ENCODE measurements at places on chromosomes 16 and 17.
A peak's percentile ranks its signal among the peaks of the same experiment; 100 is the strongest.

- no peak overlapping the region for H3K27ac ChIP-seq
- DNase-seq = no peak
- peaks cover 16% of the 10 kb centered on the region for H3K27me3 ChIP-seq
- H3K36me3 ChIP-seq = no peaks in the 10 kb centered on the region
- no peak overlapping the region for H3K4me3 ChIP-seq
Observed at GRCh38 chr16:15457958-15458357, 23.6 kb downstream of the BMERB1 start.

DNA sequence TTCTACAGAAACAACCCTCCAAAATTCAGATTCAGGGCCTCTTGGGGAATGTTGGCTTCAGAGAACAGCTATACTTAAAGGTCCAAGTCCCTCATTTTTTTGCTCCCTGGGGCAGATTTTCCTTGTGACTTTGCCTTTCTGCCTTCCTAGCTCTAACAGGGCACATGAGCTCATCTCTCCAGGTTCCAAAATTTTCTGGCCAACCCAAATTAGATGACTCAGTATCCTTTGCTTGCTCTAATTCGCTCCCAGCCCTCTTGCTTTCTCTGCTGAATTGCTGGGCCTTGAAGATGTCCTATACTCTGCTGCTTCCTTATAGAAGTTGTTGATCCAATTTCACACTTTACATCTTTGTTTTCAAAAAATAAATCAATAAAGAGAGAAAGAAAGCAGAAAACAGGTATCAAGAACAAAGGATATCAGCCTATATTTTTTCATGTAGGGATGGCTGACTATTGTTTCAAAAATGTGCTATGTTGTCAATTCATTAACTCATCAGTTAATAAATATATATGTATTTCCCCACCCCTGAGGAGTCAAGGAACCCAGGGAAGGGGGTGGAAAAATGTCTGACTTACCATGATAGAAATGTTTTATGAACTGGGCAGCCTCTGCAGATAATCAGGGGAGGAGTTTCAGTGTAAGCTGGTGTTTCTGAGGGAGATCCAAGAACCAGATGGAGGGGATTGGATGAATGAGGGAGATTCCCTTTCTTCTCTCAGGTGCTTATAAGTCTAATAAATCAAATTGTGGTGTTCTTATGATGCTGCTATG, 1.0 kb upstream of the KRTAP4-2 start:
- H3K36me3 ChIP-seq = no peaks in the 10 kb centered on the region
- H3K27ac ChIP-seq = no peak overlapping the region
- no peak for DNase-seq
- no peak overlapping the region for H3K4me3 ChIP-seq
- no peaks in the 10 kb centered on the region for H3K4me1 ChIP-seq

GRCh38 chr17:8728251-8728938, 16.2 kb downstream of the CCDC42 start:
- H3K36me3 ChIP-seq = no peaks in the 10 kb centered on the region
- no peak overlapping the region for H3K27ac ChIP-seq
- no peak for DNase-seq
- no peak overlapping the region for H3K4me3 ChIP-seq

DNA sequence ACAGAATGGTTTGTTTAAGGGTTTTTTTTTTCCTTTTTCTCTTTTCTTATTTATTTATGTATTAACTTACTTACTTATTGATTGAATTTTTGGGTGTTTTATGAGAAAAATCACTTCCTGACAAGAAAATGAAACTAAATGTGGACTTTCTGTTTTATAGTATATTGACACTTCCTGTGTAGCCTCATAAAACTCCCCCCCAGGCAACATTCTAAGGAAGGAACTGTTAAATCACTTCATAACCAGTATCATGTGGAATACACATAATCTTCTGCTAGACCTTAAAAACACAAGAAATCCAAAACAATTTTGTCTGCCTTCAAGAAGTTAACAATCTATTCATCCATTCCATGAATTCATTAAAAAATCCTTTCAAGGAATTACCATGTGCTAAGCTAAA, 164.1 kb upstream of the TOM1L1 start:
- no peak overlapping the region for H3K27ac ChIP-seq
- no peaks in the 10 kb centered on the region for H3K4me1 ChIP-seq
- no peak for DNase-seq
- no peaks in the 10 kb centered on the region for H3K36me3 ChIP-seq
- no peak overlapping the region for H3K4me3 ChIP-seq

DNA sequence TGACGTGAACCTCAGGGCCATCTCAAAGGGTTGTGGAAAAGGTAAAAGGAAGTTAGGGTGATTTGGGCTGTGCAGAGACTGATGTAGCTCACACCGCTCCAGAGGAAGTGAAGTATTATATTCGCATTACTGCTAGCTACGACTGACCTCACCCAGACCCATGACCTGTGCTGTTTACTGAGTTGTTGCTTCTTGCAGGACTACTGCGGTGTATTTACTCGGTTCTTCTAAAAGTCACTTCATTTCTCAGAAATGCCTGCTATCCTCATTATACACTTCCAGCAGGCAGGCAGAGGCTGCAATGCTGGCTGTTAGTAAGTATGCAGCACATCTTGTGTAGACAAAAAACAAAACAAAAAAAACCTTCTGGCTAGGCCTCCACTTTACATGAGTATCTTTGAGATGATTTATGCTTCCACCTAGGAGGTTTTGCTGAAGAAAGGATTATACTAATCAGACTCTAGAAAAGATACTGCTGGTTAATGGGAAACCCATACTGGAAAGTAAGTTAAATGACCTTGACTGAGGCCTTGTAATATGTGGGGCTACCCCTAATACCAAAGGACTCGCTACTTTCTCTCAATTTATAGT, 76.0 kb downstream of the CREBBP start:
- peaks cover 60% of the 10 kb centered on the region for H3K36me3 ChIP-seq
- DNase-seq = no peak
- no peak overlapping the region for H3K4me3 ChIP-seq

DNA sequence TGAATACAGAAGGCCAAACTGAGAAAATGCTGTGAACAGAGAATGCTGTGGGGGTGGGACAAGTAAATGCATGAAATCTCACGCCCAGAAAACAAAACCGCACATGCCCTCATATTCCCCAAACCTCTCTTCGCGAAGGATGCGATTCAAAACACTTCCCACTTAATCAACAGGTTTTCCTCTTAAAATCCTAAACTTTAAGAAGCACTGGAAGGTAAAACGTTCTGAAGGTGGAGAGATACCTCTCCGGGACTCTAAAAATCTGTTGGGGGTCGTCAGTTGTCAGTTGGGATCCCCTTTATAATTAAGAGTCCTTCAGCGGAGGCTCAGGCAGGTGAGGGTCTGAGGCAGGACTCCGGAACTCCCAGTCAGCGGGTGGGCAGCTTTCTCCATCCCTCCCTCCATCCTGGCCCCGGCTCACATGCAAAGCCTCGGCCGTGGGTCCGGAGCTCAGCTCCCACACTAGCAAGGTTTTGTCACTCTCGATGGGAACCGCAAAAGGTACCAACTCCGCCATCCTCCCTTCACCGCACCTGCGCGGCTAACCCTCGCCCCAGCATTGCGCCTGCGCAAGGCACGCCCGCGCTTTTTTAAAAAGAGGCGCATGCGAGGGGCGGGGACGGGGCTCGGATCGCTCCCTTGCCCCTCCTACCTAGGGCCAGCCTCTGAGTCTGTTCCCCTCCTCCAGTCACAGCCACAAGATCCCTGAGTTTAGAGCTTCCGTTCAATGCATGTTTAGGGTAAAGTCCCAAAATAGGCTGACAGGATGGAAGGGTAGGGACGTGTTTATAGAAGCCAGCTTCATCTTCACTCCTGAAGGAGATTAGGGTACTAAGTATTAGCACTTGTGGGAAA, at the start of gene RDM1:
RDM1 (minus strand) TSS at position 563 of the 855 bp plus-strand sequence; CDS start at position 517, 46 bp downstream.
- DNase-seq = peak; percentile 93
- peaks cover 18% of the 10 kb centered on the region for H3K36me3 ChIP-seq
- H3K4me3 ChIP-seq = peak within 1 kb of the TSS; percentile 84
- peaks cover 32% of the 10 kb centered on the region for H3K4me1 ChIP-seq
- H3K27me3 ChIP-seq = peaks cover 7% of the 10 kb centered on the region
- H3K27ac ChIP-seq = peak within 1 kb of the TSS; percentile 74

DNA sequence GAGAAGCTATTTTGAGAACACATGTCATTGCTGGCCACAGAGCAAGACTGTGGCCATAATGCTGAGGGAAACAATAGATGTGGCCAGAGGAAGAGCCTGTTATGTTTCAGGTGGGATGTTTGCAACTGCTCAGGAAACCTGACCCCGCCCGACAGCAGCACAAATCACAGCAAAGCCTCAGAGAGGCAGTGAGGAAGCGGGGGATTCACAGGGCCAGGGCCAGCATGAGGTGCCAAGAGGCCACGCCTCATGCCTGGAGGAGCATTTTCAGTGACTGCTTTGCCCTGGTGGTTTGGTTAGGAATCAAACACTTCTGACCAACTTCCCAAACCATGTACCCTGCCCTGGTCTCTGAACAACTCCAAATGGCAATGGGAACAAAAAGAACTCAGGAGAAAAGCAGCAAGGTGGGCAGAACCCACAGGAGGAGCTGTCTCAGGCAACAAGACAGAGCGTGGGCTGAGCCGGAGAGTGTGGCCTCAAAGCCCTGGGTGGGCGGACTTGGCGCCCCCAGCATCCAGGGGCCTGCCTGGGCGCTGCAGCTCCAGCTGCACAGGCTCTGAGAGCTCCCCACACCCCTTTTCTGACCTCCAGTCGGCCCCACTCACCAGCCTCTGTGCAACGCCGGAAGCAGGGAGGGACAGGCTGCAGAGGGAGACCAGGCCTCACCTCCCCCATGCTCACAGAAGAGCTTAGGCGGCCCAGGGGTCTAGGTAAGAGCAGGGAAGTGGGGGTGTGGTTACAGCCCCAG, 20.6 kb downstream of the HIC1 start:
- H3K4me1 ChIP-seq = peaks cover 40% of the 10 kb centered on the region
- H3K27me3 ChIP-seq = no peaks in the 10 kb centered on the region
- no peak overlapping the region for H3K27ac ChIP-seq
- peaks cover 39% of the 10 kb centered on the region for H3K36me3 ChIP-seq
- DNase-seq = no peak

GRCh38 chr16:78443542-78444364, 344.3 kb downstream of the WWOX start:
- no peaks in the 10 kb centered on the region for H3K36me3 ChIP-seq
- no peaks in the 10 kb centered on the region for H3K27me3 ChIP-seq
- peaks cover 3% of the 10 kb centered on the region for H3K4me1 ChIP-seq
- H3K4me3 ChIP-seq = no peak overlapping the region
- no peak for DNase-seq
- H3K27ac ChIP-seq = no peak overlapping the region

DNA sequence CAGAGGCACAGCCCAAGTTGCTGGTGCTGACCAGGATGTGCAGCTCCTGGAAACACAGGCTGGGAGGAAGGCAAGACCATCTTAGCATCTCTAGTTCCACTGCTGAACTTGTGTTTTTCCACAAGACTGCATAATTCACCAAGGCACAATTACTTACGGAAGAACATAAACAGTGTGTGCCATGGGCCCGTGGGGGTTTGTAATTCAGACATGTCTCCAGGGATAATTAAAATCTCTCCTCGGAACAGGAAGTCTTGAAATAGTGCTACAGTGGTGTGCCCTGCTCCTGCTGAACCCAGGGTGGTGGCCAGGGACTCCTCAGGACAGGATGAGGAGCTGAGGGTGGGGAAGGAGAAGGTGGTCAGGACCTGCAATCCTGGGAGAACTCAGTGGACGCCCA, 188.2 kb downstream of the CCT6B start:
- no peak for DNase-seq
- no peaks in the 10 kb centered on the region for H3K4me1 ChIP-seq
- no peak overlapping the region for H3K27ac ChIP-seq
- no peaks in the 10 kb centered on the region for H3K36me3 ChIP-seq

- H3K27me3 ChIP-seq = no peaks in the 10 kb centered on the region
- no peak overlapping the region for H3K4me3 ChIP-seq
- DNase-seq = no peak
- H3K36me3 ChIP-seq = no peaks in the 10 kb centered on the region
- H3K27ac ChIP-seq = no peak overlapping the region
Observed at GRCh38 chr17:75611851-75612429, 21.3 kb upstream of the SMIM5 start.

All from activated CD4-positive, alpha-beta memory T cell treated with anti-CD3 and anti-CD28 coated beads, Interleukin-2, amount 10 ng/mL, durations not matched to agents 7 days and 5 days (primary cell).